ENCODE measurements at places on chromosomes 4 and X.

DNA sequence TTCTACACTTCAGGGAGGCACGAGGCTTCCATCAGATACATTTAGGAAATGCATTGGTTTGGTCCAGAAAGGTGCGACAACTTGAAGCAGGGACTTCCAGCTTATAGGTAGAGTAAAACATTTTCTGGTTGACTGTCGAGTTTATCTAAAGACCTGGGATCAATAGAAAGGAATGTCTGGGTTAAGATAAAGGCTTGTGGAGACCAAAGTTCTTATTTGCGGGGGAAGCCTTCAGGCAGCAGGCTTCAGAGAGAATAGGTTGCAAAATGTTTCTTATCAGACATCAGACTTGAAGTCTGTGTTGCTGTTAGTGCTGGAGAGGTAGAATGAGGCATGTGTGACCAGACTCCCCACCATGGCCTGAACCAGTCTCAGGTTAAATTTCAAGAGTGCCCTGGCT lies 190.3 kb downstream of the TRIML1 start:
- no peak for DNase-seq
- H3K4me1 ChIP-seq = no peaks in the 10 kb centered on the region
- H3K36me3 ChIP-seq = no peaks in the 10 kb centered on the region
- no peak overlapping the region for H3K27ac ChIP-seq

DNA sequence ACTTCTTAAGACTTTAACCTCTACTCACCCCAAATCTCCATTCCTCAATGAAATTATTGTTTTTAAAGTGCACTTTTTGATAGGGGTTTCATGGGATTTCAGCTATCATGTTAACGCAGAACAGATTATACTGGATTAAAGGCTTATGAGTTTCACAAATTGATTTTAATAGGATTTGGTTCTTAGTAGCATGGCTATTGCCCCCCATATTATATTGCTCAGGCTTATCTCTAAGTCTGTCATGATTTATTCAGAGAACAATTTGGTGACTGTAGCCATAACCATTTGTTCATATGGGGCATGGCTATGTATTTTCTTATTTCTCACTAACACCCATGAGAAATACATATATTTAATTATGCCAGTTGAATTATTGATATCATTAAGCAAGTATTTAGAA lies 57.0 kb downstream of the MND1 start:
- no peak overlapping the region for H3K27ac ChIP-seq
- H3K27me3 ChIP-seq = no peaks in the 10 kb centered on the region
- no peak for DNase-seq
- H3K4me1 ChIP-seq = no peaks in the 10 kb centered on the region
- no peak overlapping the region for H3K4me3 ChIP-seq

GRCh38 chr4:51943221-51943620 lies 76.9 kb downstream of the LRRC66 start:
- no peaks in the 10 kb centered on the region for H3K4me1 ChIP-seq
- no peak for DNase-seq
- no peaks in the 10 kb centered on the region for H3K27me3 ChIP-seq
- no peaks in the 10 kb centered on the region for H3K36me3 ChIP-seq
- no peak overlapping the region for H3K27ac ChIP-seq

GRCh38 chrX:19709812-19710518 lies 177.4 kb downstream of the SH3KBP1 start:
- H3K4me3 ChIP-seq = no peak overlapping the region
- no peak overlapping the region for H3K27ac ChIP-seq
- H3K36me3 ChIP-seq = no peaks in the 10 kb centered on the region
- DNase-seq = no peak
- H3K27me3 ChIP-seq = no peaks in the 10 kb centered on the region

GRCh38 chr4:6227412-6228157 lies 27.2 kb upstream of the JAKMIP1 start:
- no peaks in the 10 kb centered on the region for H3K4me1 ChIP-seq
- no peak for DNase-seq
- H3K27me3 ChIP-seq = peaks cover 57% of the 10 kb centered on the region
- no peaks in the 10 kb centered on the region for H3K36me3 ChIP-seq
- no peak overlapping the region for H3K27ac ChIP-seq
- no peak overlapping the region for H3K4me3 ChIP-seq

DNA sequence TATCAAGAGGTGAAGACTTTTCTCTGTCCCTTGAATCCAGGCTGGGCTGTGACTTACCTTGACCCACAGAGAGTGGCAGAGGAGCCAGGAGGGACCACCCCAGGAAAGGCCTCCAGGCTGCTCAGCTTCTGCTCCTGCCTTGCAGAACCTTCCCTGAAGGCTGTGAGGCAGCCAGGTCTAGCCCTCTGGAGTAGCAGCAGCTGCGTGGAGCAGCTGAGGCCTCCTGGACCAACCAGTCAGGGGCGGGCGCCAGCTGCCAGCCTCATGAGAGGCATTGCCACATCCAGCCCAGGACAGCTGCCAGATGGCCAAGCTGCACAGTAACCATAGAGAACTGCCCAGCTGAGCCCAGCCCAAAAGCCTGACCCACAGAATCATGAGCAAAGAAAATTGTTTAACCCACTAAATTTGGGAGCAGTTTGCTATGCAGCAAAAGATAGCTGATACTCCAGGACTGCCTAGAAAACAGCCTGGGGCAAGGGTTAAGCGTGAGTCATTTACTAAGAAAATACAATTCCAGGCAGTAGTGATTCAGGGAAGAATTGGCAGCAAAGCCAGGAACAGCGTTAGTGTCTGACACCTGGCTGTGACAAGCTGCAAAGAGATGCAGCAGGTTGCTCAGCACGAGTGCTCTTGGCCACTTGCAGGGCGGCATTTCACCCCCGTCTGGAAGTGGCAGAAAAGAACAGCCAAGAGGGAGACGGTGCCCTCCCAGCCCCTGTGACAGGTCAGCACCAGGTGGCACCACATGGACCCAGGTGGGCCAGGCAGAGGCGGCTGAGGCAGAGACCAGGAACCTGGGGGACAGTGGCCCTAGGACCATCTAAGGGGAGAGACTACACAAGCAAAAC lies 14.7 kb upstream of the PDE6B start:
- DNase-seq = peak; percentile 3
- H3K4me1 ChIP-seq = no peaks in the 10 kb centered on the region
- no peak overlapping the region for H3K27ac ChIP-seq
- peaks cover 78% of the 10 kb centered on the region for H3K27me3 ChIP-seq
